ENCODE measurements at places on chromosomes 1 and 21.

DNA sequence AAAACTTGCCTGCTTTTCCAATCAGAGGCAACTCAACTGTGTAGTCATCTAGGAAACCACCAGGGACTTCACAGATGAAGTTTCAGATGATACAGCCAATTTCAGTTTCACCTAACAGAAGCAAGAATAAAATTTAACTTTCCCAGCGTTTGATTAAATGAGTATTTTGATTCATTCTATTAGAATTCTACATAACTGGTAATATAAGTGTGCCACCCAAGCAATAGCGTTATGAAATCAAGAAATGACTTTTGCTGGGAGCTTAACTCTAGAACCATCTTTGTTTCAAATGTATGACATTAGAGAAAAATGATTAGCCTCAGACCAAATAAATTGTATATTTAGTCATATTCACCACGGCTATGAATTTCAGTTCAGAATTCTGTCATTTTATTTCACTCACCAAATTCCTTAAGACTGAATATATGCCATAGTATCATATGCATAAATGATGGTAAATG lies 239.3 kb downstream of the NRIP1 start:
- DNase-seq = no peak

DNA sequence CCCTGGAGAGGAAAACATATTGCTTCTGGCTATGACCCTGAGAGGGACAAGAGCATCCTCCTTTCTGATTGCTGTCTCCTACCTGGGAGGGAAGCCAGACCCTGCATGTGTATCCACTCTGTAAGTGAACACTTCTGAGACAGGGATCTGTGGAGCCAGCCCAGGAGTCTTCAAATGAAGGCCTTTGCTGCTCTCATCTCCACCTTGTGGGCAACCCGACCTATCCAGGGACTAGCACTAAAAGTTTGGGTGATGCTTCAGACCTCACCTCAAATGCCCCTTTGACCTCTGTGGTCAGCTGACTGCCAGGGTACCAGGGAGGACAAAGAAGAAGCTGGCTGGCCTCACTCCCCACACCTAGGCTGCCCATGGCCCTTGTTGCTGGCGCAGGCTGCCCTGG lies 64.7 kb downstream of the KCND3 start:
- DNase-seq = no peak

DNA sequence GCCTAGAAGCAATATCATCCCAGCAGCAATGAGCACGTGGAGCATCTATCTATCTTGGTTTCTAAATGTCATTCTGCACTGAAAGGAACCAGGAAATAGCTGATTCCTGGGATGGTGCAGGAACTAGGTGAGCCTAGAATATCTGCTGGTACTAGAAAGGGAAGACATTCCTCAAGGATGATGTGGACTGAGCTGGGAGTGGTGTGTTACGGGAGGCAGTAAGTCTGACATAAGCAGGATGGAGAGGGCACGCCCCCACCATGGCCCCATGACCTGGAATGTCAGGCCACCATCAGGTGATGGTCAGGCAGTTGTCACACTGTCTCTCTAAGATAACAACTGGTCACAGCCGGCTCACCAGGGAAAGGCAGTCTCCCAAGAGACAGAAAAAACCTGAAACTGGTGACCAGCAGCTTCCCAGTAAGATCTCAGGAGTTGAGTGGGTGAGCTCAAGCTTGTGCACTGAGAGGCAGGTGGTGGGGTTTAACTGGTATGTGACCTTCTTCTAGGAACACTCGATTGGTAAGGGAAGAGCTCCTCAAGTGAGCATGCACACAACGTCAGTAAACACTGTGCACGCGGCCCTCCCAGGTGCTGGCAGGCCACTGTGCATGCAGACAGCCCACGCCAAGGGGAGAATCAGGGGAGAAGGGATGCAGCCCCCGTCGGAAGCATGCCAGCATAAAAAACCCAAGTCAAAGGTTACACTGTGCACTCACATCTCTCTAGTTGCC lies 148.7 kb downstream of the ADSS2 start:
- DNase-seq = no peak

DNA sequence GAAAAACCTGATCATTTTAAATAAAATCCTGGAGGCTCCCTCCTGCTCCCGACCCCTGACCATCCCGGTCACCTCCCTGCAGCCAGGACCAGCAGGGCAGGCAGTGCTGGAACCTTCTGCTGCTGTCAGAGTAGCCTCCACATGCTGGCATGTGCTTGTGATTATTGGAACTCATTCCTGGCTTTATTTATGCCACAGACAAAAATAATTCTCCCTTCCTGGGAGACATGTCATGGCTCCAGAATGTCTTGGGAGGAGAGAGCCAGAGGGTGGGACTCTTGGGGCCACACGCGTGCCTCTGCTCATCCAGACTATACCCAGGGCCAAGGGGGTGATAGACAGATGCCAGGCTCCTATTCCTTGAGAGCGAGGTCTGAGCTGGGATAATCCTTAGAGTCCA lies 183.6 kb upstream of the RAB4A start:
- no peak for DNase-seq

GRCh38 chr1:21839337-21840037 lies 27.4 kb downstream of the LDLRAD2 start:
- DNase-seq = no peak

DNA sequence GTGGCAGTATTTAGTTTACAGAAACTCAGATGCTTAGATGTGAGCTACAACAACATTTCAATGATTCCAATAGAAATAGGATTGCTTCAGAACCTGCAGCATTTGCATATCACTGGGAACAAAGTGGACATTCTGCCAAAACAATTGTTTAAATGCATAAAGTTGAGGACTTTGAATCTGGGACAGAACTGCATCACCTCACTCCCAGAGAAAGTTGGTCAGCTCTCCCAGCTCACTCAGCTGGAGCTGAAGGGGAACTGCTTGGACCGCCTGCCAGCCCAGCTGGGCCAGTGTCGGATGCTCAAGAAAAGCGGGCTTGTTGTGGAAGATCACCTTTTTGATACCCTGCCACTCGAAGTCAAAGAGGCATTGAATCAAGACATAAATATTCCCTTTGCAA lies 59.7 kb upstream of the ZNF326 start:
- no peak for DNase-seq

DNA sequence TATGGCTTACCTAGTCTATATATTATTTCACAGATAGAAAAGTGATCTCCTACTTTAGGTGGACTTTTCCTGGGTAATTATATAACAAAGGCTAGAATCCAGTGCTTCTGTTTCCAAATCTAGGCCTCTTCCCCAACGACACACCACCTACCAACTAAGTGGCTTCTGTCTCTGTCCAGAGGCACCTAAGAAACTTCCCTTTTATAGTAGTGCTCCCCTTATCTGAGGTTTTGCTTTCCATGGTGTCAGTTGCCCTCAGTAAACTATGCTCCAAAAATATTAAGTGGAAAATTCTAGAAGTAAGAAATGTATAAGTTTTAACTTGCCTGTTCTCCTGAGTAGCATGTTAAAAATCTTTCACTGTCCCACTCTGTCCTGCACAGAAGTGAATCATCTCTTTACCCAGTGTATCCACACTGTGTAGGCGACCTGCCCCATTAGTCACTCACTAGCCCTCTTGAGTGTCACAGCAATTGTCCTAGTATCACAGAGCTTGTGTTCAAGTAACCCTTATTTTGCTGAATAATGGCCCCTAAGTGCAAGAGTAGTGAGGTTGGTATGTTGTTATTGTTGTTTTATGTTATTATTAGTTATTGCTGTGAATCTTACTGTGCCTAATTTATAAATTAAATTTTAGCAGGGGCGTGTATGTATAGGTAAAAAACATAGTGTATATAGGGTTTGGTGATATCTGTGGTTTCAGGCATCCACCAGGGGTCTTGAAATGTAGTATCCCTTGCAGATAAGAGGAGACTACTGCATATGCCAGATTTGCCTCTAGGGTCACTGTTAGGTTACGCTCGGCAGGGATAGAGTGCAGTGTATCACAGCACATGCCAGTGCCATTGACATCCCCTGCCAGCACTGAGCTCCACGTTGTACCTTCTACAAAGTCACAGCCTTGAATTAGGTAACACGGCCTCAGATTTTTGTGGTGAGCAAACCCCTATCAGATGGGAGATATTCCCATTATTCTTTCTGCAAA lies 14.7 kb upstream of the CD53 start:
- no peak for DNase-seq

GRCh38 chr1:180167721-180168467 lies 13.2 kb downstream of the QSOX1 start:
- no peak for DNase-seq

DNA sequence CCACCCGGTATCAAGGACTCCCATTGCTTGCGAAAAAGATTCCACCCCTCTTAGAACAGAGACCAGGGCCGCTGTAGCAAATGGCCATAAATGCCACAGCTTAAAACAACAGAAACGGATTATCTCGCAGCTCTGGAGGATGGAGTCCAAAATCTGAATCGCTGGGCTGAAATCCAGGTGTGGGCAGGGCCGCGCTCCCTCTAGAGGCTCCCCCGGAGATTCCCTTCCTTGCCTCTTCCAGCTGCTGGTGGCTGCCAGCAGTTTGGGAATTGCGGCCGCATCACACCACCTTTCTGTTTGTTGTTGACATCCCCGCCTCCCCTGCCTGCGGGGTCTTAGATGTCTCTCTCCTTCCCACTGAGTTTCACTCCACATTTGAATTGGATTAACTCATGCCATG lies 15.6 kb downstream of the PDE9A start:
- DNase-seq = no peak

DNA sequence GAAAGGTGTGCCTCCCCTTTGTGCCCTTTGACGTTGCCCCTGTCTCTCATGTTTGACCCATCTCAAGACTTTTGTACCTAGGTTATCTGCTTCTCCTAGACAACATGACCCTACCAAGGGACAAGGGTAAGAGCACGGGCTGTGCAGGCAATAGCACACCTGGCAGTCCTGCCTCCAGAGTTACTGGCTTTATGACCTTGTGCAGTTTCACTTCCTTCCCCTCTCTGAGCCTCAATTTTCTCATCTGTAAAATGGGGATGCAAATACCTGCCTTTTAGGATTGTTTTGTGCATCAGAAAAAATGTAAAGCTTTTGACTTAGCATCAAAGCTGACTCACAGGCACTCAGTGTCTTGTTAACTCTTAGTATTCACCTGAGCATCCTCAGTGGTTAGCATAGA lies 36.4 kb downstream of the ELK4 start:
- DNase-seq = no peak

GRCh38 chr1:100463791-100464424 lies 74.0 kb upstream of the GPR88 start:
- peak; percentile 19 for DNase-seq

DNA sequence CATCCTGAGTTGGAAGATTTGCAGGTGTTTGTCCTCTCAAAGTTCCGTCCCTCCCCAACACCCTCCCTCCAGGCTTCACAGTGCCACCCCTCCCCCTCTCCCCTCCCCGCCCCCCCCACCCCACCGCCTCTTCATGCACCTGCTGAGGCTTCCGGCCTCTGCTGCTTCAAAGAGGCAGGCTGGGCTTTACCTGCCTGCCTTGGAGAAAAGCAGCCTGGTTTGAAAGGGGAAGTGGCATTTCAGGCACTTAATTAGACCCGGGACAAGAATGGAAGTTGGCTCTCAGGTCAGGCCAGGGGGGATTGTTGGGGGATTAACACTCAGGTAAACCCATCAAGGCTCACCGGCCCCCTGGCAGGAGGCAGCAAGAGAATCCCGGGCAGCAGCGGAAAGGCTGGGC lies 21.1 kb downstream of the PAX7 start:
- no peak for DNase-seq

GRCh38 chr1:183505454-183506089 lies 33.3 kb downstream of the SMG7 start:
- DNase-seq = no peak

DNA sequence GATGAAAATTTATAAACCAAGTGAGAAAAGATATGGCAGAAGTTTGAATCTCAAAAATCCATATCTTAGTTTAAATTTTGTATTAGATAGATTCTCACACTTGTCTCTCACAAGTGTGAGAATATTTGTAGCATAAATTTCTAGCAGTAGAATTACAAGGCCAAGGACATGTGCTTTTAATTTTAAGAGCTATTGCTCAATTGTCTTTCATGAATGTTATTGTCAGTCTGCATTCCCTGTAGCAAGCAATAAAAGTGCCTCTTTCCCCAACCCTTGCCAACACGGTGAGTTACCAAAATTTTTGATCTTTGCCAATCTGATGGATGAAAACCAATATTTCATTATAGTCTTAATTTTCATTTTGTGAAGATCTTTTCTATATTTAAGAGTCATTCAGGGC lies 64.0 kb downstream of the CTH start:
- no peak for DNase-seq

DNA sequence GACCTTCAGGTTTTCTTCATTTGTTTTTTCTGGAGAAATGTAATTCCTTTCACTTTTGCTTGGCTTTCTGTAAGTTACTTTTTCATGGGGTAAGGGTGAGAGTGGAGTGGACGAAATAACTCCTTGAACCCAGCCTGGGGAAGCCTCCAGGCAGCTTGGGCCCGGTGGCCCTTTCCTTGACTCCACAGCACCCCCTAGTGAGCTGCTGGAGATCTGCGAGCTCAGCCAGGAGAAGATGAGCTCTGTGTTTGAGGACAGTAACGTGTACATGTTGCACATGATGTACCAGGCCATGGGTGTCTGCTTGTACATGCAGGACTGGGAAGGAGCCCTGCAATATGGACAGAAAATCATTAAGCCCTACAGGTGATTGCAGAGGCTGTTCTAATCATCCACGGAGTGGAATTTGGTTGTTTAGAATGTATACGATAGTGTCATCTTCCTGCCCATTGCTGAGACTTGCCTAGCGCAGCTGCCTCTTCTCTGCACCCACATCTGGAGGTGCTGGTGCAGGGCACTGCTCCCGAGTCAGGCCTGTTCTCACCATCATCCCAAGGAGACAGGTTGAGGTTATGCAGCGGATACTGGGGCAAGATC lies 51.0 kb downstream of the SMYD2 start:
- no peak for DNase-seq

DNA sequence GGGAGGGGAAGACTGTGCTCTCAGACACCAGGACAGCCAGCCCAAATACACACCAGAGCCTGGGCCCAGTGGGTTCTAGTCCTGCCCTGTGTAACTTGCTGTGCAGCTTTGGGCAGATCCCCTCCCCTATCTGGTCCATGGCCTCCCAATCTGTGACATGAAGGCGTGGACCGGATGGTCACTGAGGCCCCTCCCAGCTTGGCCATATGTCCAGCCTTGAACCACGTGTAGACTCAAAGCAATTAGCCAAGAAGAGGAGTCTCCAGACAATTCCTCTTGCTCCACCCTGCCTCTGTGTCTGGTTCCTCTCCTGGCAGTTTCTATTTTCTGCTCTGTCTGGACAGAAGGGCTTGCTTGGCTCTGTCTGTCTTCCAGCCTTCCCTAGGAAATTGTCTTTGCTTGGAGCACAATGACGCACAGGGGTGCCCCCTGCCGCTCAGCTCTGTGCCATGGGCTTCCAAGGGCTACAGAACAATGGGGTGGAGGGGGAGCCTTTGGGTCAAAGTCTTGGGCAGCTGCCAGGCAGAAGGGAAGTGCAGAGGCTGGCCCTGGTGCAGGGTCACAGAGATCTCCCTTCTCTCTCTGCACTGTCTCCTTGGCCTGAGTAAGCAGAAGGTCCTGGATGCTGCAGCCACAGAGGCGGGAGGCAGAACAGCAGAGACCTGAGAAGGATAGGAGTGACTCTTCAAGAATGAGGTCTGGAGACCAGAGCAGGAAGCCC lies 66.1 kb downstream of the TENT5C start:
- DNase-seq = no peak

GRCh38 chr21:45176141-45176540 lies 101.8 kb downstream of the ADARB1 start:
- DNase-seq = no peak

GRCh38 chr1:57518496-57518895 lies 94.6 kb upstream of the DAB1 start:
- no peak for DNase-seq

Measured in non-pigmented ciliary epithelial cell (primary cell).